A549 (cell line): ENCODE measurements at places on chromosomes 2 and 18. TPM values are rescaled to one million over a fixed set of nuclear protein-coding genes. Genes with fewer than 3 reads are reported as not detected.

Gene DSC1
- polyA plus RNA-seq: not detected in 3 replicates

Gene CASP10
- 2.6 to 3.0 TPM (median 2.8 TPM) in 3 replicates for polyA plus RNA-seq

Gene FTCDNL1
- polyA plus RNA-seq: 2.1 to 3.3 TPM (median 3.0 TPM) in 3 replicates

Gene GPAT2
- not detected in 3 replicates for polyA plus RNA-seq

Gene IL36G
- polyA plus RNA-seq: not detected in 3 replicates

Gene CAD
- 69.3 to 71.2 TPM (median 70.2 TPM) in 3 replicates for polyA plus RNA-seq

Gene UGT1A3
- polyA plus RNA-seq: 0.08 to 0.23 TPM (median 0.17 TPM) in 3 replicates

Gene TNP1
- not detected in 3 replicates for polyA plus RNA-seq

GRCh38 chr2:80548469-80548868 is 243.9 kb upstream of the LRRTM1 start:
- no peak for DNase-seq

GRCh38 chr2:104880076-104880475 is 26.2 kb downstream of the POU3F3 start:
- DNase-seq: no peak

- DNase-seq: no peak
These were observed 249.2 kb downstream of the TXNL1 start for GRCh38 chr18:56389190-56389589.

- DNase-seq: no peak
These were observed 68.8 kb downstream of the MAP4K4 start for GRCh38 chr2:101766337-101766736.

GRCh38 chr18:58800582-58800981 is 64.1 kb upstream of the ZNF532 start:
- DNase-seq: no peak

DNA sequence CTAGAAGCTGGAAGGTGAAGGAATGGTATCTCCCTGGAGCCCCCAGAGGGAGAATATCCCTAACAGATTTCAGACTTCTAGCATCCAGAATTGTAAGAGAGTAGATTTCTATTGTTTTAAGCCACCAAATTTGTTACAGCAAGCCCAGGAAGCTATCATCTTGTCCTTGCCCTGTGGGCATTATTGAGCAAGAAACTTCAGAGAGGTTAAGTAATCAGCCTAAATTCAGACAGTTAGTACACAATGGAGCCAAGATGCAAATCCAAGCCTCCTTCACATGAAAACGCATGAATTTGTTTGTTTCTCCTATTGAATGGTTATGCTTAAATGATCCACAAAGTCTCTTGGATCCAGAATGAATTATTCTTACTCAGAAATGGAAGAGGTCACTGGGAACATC is 55.2 kb upstream of the TRIB2 start:
- no peak for DNase-seq

- DNase-seq: no peak
These were observed 317.9 kb upstream of the TNP1 start for GRCh38 chr2:217177720-217178119.

DNA sequence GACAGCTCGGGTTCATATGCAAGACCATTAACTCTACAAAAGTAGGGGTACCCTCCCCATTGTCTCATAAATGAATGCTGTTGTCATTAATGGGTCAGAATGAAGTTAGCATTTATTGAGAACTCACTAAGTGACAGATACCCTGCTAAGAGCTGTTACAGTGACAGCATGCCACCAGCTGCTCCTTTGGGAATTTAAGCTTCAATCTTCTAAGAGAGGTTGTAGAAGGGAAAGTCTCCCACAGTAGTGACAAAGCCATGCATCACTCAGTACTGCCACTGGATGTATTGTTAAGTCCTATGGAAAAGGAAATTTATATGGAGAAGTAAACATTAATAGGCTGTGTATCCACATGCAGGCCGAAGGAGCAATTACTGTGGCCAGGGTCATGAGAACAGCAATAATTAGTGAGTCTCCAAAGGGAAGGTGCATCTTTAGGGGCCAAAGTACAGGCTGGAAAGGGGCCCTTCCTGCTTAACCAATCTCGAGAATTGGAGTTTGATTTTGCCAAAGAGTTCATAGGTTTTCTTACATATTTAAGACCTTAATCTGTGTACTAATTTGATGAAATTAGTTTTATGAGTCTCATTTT is 64.5 kb upstream of the FAM124B start:
- no peak for DNase-seq

DNA sequence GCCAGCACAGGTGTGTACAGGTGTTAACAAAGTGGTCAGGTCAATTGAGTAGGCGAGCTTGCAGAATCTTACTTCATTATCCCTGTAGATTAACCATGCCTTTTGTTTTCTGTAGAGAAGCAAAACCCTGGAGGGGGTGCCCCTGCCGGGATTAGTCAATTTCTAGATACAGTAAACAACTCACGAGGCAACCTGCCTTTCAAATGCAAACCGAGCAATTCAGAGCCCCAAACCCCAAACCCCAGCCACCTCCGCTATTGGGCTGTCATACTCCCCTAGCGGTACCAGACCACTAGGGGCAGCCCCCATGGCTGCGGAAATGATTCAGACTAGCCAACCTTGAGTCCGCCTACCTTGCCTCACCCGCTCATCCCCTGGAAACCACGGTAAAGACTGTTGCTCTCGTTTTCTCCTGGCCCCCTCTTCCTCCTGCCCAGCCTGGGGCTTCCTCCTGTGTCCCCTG is 61.4 kb upstream of the KIF5C start:
- DNase-seq: no peak

- DNase-seq: no peak
These were observed 9.0 kb upstream of the ARHGEF4 start for GRCh38 chr2:130827502-130828251.

DNA sequence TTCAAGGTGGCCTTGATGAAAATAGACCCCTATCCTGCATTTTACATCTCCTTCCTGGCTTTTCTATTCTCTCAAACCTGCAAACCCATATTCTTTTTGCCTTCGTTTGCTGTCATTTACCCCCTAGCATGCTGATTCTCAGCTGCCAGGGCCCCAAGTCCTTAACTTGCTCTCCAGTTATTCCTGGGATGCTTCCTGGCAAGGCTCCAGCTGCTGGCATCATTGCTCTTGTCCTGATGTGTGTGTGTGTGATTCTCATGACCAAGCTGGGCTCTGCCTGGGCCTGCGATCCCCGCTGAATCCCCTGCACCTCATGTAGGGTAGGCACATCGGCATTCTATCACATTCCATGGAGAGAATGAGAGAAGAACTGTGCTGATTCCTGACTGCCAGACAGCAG is 11.9 kb downstream of the NPAS2 start:
- no peak for DNase-seq

GRCh38 chr2:64989982-64990614 is 899 bp downstream of the SLC1A4 start:
- DNase-seq: no peak

GRCh38 chr2:76193089-76193488 is 482.4 kb upstream of the GCFC2 start:
- peak; percentile 35 for DNase-seq

DNA sequence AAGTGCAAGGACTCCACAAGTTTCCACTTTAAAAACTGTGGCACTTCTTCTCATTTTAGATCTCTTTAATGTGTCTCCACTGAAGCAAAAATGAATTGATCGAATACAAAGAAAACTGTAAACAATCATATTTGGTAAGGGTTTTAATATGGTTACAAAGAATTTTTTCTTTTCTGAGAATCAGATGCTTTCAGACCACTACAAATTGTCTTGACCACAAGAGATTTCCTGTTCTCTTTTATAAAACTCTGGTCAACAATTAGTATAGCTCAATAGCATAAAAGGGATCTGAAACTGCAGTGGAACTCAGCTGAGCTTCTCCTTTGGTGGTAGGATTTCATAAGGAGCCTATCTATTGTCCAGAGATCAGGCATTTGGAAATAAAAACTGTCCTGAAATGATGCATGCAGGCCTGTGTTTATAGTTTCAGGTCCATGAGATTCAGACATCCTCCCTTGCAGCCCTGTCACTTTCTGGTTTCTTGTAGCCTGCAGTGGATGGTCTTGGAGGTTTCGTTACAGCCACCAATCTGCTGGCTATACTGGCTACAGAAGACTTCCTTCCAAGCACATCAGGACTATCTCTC is 120.0 kb downstream of the DOCK10 start:
- no peak for DNase-seq

GRCh38 chr18:37545461-37546271 is 19.9 kb downstream of the CELF4 start:
- DNase-seq: no peak

GRCh38 chr2:5942204-5942603 is 250.0 kb downstream of the SOX11 start:
- no peak for DNase-seq

- DNase-seq: no peak
These were observed 31.3 kb upstream of the ZNF236 start for GRCh38 chr18:76791106-76791505.

GRCh38 chr2:29322011-29322410 is 206.8 kb downstream of the CLIP4 start:
- no peak for DNase-seq

DNA sequence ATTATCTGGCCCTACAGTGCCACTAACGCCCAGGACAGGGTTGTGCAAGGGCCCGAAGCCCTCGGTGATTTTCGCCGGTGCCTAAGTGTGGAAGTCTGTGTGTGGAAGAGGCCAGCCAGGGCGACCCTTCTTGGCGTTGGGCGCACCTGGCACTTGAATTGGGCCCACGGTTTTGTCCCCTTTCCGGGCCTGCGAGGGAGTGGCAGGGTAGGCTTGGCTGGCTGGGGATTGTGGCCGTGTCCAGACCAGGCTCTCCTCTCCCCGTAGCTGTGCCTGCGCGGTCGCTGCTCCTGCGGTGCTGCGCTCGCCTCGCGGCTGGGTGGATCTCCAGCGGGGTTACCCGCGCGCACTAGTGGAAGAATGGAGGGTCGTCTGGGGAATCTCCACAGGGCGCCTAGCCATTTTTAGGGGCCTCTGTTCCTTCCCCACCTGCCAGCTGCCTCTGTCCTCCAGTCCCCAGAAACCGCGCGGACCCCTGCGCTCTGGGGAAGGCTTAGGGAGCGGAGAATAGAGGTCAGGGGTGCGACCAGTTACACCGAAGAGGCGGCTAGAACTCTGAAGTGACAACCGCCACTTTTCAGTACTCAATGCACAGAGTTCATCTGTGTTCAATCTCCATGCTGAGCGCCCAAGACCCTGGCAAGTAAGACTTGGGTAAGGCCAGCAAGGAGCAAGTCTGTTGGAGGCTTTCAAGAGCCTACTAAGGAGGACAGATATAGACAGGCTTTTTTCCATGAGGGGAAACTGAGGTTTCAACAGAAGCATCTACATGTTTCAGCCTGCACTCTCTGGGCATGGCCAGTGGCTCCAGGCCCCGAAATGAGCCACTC is 16.0 kb downstream of the EVX2 start:
- no peak for DNase-seq

GRCh38 chr2:16407358-16407757 is 258.3 kb downstream of the CYRIA start:
- no peak for DNase-seq

DNA sequence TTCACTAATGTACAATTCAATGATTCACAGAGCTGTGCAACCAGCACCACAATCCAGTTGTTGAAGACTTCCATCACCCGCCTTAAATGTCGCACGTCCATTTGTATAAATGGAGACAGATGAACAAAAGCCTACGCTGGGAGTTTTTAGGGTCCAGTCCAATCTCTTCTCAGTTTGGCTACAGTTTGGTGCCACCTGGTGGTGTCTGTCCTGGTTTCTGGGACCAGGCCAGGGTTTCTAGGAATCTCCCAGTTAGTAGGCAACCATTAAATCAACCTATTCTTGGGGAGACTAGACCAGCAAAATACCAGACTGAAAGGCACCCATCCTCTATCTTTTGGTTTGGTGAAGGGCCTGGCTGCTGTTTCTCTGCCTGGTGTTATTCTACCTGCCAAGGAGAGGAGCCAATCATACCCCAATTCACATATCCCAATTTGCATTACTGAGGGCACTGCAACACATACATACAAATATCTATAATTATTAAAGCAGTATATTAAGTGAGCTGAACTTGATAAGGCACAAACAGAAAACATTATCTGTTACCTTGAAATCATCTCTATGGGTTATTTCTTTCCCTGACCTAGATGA is 3.2 kb upstream of the DDX1 start:
- peak; percentile 56 for DNase-seq

GRCh38 chr18:59318460-59319050 is at the start of gene CPLX4:
CPLX4 (minus strand) TSS chr18:59318649; CDS start chr18:59318462, 187 bp downstream.
- no peak for DNase-seq

GRCh38 chr2:36486521-36487044 is 111.4 kb downstream of the FEZ2 start:
- no peak for DNase-seq

GRCh38 chr2:53515435-53516332 is 251.9 kb upstream of the CHAC2 start:
- peak; percentile 24 for DNase-seq

DNA sequence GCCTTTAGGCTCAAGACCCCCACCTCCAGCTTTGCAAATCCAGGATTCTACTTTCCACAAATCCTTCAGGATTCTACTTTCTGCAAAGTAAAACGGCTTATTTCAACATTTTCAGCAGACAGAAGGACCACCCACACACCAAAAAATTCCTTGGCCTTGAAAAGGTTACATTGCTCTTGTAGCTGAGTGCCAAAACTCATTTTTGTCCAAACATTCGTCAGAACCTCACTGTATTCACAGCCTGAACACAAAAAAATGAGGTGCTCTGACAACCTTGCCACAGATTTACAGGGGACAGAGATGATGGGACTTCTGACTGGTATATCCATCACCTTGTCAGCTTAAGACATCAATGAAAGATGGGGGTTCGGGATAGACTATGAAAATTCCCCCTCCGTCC is 63.0 kb upstream of the COX7A2L start:
- no peak for DNase-seq

- DNase-seq: no peak
These were observed 69.1 kb downstream of the ACKR3 start for GRCh38 chr2:236638707-236639106.

DNA sequence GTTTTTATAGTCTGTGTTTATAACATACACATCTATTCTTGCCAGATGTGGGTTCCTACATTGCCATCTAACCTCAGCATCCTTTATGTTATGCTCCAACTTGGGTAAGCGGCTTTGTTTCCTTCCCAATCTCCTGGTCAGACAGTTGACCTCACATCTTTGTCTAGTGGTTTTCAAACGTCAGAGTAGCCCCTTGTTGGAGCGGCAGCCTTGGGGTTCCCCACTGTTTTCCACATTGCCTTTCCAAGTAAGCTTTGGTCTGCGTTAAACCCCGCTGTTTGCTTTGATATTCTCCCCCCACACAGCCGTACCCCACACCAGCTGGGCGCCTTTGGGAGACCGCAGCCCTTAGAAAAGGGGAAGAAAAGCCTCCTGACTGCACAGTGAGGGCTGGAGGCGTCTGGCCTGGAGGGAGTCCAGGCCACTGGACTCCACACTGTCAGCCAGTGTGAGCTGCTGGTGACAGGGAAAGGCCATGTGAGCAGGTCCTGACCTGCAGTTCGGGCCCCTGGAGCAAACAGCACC is 83.3 kb downstream of the MALT1 start:
- DNase-seq: no peak

DNA sequence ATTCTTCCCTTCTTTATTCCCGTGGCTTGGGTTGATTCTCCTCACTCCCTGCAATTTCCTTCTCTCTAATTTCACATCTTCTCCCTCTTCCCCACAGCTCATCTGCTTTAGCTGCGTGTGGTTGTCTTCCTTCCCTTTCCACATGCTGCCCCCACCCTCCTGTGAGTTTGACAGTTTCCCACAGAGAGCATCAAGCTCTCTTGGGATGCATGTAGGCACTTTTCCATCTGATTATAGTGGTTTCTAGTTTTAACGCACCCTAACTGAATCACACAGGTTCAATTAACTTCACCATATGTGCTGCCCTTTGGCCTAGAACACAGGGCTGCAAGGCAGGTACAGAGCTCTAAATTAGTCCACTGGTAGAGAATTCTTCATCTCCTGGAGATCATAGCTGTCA is 110.5 kb downstream of the TACR1 start:
- no peak for DNase-seq
